ENCODE measurements at places on chromosomes 5 and 9. TPM values are rescaled to one million over a fixed set of nuclear protein-coding genes. Genes with fewer than 3 reads are reported as not detected.

GRCh38 chr9:76680716-76681425 lies 83.4 kb upstream of the PCA3 start:
- no peaks in the 10 kb centered on the region for H3K4me1 ChIP-seq
- H3K27ac ChIP-seq: no peak overlapping the region
- no peak overlapping the region for H3K4me3 ChIP-seq
- H3K36me3 ChIP-seq: no peaks in the 10 kb centered on the region
- DNase-seq: no peak

ANKRD34B gene
- polyA plus RNA-seq: not detected

- H3K27ac ChIP-seq: no peak overlapping the region
- no peaks in the 10 kb centered on the region for H3K27me3 ChIP-seq
- no peaks in the 10 kb centered on the region for H3K36me3 ChIP-seq
- no peak overlapping the region for H3K4me3 ChIP-seq
- no peaks in the 10 kb centered on the region for H3K4me1 ChIP-seq
- DNase-seq: no peak
Observed at GRCh38 chr9:103881419-103881818, 212.7 kb upstream of the SMC2 start.

GGTA1 gene
- polyA plus RNA-seq: not detected

Measured in immature natural killer cell (primary cell).